ENCODE measurements at places on chromosomes 5 and 9.
A peak's percentile ranks its signal among the peaks of the same experiment; 100 is the strongest.

DNA sequence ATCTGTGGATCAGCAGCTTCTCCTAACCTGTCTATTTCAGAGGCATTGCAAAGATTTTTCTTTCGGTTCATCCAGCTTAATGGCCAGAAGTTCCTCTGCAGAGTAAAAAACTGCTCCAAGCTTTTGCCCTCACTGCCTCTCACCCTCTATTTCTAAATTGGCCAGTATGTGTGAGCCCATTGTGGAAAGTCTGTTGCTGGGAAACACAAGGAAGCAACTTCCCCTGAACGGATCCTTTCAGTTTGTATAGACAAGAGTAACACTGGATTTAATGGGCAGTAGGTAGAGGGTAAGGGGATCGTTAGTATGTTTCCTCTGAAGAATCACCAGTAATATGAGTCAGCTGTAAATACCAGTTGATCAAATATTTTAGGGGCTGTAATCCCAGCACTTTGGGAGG, 7.2 kb downstream of the THBS4 start:
- DNase-seq, result no peak

DNA sequence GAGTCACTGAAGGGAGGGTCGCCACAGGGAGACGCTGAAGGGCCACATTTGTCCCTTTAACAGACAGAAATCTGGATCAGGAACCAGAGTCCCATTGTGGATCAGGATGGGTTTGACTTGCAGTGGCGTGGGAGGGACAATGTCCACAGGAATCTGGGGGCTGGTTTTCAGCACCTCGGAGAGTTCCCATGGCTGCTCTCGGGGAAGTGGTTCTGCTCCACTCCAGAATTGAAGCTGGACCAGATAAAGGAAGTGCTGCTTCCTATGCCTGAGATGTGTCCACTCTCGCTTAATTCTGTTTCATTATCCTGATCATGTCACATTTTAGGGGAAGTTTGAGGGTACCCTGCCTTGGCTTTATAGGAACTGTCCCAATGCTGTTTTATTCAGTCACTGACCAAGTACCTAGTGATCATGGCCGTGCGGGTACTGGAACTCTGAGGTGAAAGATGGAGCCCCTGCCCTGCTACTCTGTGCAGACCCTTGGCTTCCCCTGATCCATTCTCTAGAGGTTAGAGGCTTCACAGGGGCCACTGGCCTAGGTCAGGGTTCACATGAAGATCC, 28.7 kb downstream of the ENHO start:
- peak; percentile 16 for DNase-seq

- DNase-seq, result peak; percentile 27
Measured at GRCh38 chr9:70998962-70999361, 122.5 kb downstream of the TRPM3 start.

GRCh38 chr9:136347472-136348256, 15.9 kb downstream of the DNLZ start:
- DNase-seq, result no peak

- no peak for DNase-seq
Measured at GRCh38 chr9:30197453-30197852, 2187.0 kb upstream of the ACO1 start.

GRCh38 chr5:50856401-50857119, 190.1 kb downstream of the PARP8 start:
- no peak for DNase-seq

DNA sequence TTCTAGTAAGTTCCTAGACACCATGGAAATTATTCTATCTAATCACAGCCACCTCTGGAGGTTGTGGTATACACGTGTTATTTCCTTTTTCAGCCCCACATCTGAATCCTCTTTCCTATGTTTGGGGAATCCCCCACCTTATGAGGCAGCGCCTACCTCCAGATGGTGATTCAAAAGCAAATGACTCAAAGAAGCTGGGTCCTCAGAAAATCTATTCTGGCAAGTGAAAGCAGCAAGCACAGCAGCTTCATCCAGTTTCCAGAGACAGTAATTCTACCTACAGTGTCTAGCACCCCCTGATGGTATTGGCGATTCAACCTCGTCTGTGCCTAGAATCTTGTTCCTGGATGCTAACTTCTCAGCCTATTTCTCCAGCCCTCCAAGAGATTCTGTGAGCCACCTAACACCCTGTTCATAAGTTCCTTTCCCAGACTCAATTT, 43.0 kb downstream of the STRBP start:
- DNase-seq, result peak; percentile 94

- DNase-seq, result peak; percentile 33
Measured at GRCh38 chr5:79001471-79001870, 16.4 kb upstream of the ARSB start.

DNA sequence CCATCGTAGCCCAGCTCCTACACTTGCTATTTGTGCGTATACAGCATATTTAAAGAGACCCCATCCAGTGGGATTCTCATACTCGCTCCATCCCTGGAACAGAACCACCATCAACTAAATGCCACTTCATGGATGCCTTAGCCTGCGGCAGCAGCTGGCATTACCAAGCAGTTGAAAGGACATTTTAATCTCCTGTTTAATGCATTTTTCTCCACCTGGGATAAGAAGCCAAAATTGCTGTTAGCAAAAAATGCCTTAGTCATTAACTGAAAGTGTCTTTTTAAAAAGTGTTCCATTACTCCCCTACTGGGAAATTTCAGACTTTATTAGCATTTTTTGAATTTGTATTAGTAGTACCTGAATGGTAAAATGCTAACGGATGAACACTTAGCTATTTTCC, 662.6 kb upstream of the MEF2C start:
- DNase-seq, result no peak

DNA sequence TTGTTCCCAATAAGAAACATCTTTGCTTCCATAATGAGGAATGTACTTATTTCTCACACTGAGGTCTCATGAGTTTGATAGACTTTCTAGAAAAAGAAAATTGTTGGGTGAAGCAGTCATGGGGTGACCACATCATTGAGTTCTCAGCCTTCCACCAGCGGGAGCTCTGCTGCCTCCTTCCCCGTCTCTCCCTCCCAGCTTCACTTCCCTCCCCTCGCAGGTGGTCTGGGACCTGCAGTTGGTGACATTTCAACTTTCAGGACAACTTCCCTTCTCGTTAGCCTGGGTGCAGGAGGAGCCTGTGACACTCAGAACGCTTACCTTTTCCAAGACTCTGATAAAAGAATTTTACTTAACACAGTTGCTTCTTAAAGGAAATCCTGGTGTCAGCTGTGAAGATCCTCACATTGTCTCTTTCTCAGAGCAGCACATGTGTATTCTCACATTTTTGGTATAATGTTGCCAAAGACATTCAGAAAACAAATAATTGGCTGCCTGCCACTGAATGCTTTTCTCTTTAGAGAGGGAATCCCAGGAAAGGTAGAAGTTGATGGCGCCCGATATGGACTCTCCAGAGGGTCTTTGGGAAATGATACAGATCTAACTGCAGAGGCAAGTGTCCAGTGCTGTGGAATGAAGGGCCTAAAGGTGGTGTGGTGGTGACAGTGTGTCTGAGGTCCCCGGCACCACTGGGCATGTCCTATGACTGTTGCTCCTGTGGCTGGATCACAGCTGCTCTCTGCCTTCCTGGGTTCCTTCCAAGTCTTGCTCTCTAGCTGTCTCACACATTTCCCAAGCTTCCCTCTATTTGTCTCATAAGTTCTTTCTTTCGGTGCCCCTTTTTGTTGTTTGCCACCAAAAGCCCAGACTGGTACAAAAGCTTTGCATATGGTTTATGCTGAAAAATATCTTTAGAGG, 238.1 kb downstream of the GAS1 start:
- no peak for DNase-seq

- DNase-seq, result no peak
Measured at GRCh38 chr9:82968816-82969215, 94.1 kb downstream of the RASEF start.
